ENCODE measurements at places on chromosomes 16 and 17.

DNA sequence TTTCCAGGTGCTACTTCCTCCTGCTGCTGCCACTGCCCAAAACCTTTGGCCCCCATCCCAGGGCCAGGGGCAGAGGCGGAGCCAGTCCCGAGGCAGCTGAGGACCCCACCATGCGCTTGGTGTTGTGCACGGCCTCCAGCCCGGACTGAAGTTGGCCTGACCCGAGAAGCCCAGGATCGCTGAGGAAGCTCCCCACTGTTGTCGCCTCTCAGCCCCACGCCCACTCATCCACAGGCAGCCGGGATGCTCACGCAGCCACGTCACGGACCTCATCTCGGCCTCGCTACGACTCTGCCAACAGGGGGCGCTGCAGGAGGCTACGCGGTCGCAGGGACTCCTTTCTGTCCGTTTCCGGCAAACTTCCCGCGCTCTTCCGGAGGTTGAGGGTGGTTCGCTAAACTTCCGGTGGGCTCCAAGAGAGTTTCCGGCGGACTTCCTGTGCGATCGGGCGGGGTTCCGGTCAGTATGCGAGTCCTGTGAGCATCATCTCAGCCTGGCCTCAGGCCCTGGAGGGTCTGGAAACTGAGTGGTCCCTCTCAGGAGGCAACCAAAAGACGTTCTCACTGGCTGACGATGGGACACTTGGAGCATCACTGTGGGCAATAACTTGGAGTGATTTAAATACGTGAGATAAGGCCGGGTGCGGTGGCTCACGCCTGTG, 12.4 kb downstream of the ZG16B start:
- peak; percentile 77 for DNase-seq

- DNase-seq: no peak
Observed at GRCh38 chr16:28537076-28537475, 1.7 kb downstream of the NUPR1 start.

DNA sequence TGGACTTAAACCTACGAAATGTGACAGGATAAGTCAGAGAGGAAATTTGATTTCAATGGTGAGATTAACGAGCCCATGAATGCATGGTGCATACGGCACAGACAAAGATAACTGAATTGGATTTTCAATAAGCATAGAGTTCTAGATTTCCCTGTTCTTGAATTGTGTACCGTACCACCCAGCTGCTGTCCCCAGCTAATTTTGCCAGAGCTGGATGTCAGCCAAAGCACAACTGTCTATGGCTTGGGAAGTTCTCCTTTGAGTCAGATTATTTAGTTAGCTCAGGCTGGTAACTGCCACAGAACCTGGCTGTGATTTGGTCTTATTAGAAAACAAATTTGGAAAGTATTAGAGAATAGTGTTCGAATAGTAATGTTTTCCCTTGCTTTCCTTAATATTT, 143.1 kb downstream of the CDH13 start:
- no peak for DNase-seq

GRCh38 chr17:57502811-57503241, 242.3 kb downstream of the CCDC182 start:
- no peak for DNase-seq

GRCh38 chr16:56999409-57000270, 10.3 kb downstream of the NLRC5 start:
- DNase-seq: peak; percentile 63

- DNase-seq: peak; percentile 79
Observed at GRCh38 chr17:38703742-38704605, 1.1 kb upstream of the MLLT6 start.

- DNase-seq: no peak
Observed at GRCh38 chr17:63840591-63841349, 1.7 kb downstream of the SMARCD2 start.

DNA sequence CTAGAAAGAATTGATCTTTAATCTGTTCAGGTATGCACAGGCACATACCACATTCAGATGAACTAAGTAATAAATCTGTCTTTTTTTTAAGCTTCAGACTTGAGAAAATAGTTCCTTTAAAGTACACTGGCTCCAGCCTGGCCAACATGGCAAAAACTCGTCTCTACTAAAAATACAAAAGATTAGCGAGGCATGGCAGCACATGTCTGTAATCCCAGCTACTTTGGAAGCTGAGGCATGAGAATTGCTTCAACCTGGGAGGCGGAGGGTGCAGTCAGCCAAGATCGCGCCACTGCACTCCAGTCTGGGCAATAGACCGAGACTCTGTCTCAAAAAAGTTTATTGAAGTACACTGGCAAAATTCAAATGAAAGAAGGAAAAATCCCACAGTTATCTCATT, 111.0 kb upstream of the NETO2 start:
- DNase-seq: no peak

- DNase-seq: no peak
Observed at GRCh38 chr17:19755821-19756510, 7.9 kb upstream of the ALDH3A1 start.

Data from CD4-positive, alpha-beta T cell treated with Interleukin-10 for 1 hour (primary cell).